ENCODE measurements at places on chromosomes 7 and 10.
A peak's percentile ranks its signal among the peaks of the same experiment; 100 is the strongest.

DNA sequence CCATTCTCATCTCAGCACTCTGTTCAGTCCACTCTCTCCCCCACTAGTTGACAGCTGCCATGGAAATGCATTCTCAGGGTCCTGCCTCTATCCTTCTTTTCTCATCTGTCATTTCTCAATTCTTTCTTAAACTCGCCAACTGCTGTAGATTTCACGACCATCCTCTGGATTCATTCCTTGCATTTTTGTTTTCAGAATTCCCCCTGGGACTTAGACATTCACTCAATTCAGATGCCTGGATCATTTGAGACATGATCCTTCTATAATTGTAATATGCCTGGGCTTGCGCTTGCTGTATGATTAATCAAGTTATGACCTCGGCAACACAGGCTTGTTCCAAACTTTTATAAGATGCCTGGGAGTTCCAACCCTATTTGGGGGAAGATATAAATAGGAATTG lies 104.5 kb downstream of the RAB11FIP2 start:
- no peak overlapping the region for H3K27ac ChIP-seq
- no peaks in the 10 kb centered on the region for H3K27me3 ChIP-seq
- DNase-seq, result no peak

- no peaks in the 10 kb centered on the region for H3K36me3 ChIP-seq
- DNase-seq, result no peak
- H3K27me3 ChIP-seq, result no peaks in the 10 kb centered on the region
- no peak overlapping the region for H3K4me3 ChIP-seq
- H3K4me1 ChIP-seq, result no peaks in the 10 kb centered on the region
- no peak overlapping the region for H3K27ac ChIP-seq
These were observed 53.4 kb upstream of the CAMK2B start for GRCh38 chr7:44378744-44379143.

GRCh38 chr10:78605800-78606350 lies 462.9 kb upstream of the ZMIZ1 start:
- no peaks in the 10 kb centered on the region for H3K4me1 ChIP-seq
- no peak overlapping the region for H3K27ac ChIP-seq
- no peak overlapping the region for H3K4me3 ChIP-seq
- H3K27me3 ChIP-seq, result no peaks in the 10 kb centered on the region
- no peak for DNase-seq

DNA sequence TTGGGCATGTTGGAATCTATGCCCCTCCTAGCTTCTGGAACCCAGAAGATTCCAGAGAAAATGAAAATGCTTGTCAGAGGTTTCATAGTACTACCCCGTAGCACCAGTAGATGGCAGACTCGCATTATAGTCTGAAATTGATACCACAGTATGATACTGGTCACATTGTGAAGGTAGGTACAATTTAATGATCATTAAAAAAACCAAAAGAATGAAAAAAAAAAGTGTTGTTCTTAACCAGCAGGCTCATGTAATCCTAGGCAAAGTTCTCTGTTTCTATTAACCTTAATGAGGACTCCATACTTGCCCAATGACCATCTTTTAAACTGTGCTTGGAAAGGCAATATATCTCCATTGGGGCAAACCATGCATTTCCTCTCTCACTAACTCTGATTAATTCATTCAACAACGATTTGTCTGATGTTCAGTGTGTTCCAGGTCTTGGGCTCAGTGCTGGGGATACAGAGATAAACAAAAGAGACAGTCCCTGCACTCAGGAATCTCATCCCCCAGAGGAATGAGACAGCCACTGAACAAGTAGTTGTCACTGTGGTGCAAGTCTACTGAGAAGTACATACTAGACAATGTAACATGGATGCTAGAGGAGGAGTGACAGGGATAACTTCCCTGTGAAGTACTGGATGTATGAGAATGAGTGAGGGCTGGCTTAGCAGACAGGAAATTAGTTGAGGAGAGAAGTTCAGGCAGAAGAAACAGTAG lies 223.5 kb upstream of the PHYHIPL start:
- no peak overlapping the region for H3K4me3 ChIP-seq
- no peaks in the 10 kb centered on the region for H3K4me1 ChIP-seq
- no peaks in the 10 kb centered on the region for H3K27me3 ChIP-seq
- no peaks in the 10 kb centered on the region for H3K36me3 ChIP-seq
- DNase-seq, result no peak

DNA sequence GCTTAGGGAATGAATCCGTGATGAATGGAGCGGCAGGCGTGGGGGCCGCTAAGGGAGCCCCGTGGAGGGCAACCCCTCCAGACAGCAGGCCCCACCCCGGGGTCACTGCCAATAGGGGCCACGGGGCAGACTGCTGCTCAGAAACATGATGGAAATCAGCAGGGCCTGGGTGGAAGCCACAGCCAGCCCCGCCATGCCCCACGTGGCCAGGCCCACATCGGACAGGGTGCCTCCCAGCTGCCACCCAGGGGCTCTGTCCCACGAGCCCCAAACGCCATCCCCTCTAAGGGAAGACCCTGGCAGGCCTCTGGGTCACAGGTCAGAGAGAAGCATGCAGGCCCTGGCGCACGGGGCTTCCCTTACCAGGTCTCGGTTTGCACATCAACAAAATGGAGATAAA lies 28.4 kb downstream of the TNRC18 start:
- DNase-seq, result no peak
- H3K4me3 ChIP-seq, result no peak overlapping the region
- H3K27me3 ChIP-seq, result no peaks in the 10 kb centered on the region
- H3K36me3 ChIP-seq, result peaks cover 25% of the 10 kb centered on the region
- no peaks in the 10 kb centered on the region for H3K4me1 ChIP-seq

DNA sequence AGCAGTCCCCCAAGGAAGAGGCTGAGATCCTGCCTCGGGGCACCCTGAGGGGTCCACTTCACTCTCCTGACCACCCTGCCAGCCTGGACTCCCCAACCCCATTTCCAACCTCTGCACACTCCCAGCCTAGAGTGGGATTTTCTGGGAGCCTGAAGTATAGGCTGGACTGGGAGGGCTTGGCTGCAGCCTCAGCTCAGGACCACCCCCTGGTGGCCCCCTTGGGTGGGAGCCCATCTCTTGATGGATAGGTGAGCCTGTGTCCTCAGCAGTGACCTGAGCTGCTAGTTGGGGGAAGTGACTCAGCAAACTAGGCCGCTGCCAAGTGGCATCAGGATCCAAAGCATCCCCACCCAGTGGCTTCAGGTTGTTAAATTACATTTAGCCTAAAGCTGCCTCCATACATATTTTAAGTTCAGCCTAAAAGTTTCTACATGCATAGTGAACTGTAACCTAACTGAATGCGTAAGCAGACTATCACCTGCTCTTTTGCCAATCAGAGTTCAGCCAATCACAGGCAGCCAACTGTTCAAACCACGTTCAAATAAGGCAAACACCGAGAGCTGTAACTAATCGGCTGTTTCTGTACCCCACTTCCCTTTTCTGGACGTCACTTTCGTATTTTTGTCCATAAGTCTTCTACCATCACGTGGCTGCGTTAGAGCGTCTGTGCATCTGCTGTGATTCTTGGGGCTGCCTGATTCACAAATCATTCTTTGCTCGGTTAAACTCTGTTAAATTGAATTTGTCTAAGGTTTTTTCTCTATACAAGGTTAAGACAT lies 144.0 kb downstream of the PLPP4 start:
- H3K4me3 ChIP-seq, result no peak overlapping the region
- no peaks in the 10 kb centered on the region for H3K36me3 ChIP-seq
- DNase-seq, result no peak
- no peaks in the 10 kb centered on the region for H3K4me1 ChIP-seq

GRCh38 chr7:106812027-106812643 lies 52.9 kb upstream of the PIK3CG start:
- no peak overlapping the region for H3K27ac ChIP-seq
- H3K4me1 ChIP-seq, result no peaks in the 10 kb centered on the region
- H3K27me3 ChIP-seq, result no peaks in the 10 kb centered on the region
- no peak overlapping the region for H3K4me3 ChIP-seq

DNA sequence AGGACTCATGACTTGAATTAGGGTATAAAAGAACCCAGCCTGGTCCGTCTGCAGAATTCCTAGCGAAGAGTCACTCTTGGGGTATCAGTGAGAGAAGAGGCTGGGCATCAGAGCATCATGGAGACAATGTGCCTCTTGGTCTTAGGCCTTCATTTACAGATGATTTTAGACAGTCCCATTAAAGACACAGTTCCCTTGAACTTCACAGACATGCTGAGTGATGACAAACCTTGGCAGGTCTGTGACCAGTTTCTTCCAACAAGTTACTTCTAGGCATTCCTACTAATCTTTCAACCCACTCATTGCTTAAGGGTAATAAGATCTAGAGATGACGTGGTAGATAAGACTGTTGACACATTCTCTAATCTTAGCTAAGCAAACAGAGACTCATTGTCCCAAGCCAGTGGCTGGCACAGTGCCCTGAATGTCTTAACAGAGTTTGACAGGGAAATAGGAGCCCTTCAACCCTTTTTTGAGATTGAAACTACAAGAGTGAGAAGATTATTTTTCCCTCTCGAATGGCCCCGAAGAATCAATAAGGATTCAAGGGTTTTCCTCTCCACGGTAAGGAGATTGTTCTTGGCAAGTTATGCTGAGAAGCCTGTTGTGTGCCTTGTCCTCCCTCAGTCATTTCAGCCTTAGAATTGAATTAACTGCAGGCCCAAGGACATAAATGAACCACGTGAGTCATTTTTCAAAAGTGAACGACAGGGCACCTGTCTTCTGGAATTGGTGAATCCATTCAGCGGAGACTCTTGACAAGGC lies 281.1 kb downstream of the CCDC3 start:
- peak overlapping the region; percentile 30 for H3K27ac ChIP-seq
- DNase-seq, result peak; percentile 86
- no peaks in the 10 kb centered on the region for H3K36me3 ChIP-seq
- H3K4me1 ChIP-seq, result peaks cover 17% of the 10 kb centered on the region
- no peaks in the 10 kb centered on the region for H3K27me3 ChIP-seq

DNA sequence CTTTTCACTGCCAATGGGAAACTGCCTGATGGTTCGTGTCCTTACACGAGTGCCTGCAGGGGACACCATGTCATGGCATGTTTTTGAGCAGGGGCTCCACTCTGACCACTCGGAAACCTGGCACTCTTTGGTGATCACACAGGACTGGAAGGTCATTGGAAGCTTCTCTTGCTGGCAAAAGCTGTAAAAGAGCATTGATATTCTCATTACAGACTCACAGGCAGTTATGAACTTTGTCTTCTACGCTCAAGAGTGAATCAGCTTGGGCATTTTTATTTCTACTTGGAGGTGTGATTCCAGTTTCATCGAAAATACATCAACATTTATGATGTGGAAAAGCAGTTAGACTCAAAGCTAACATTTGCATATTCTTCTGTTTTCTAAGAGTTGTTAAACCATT lies 238.7 kb downstream of the THSD7A start:
- DNase-seq, result no peak
- no peaks in the 10 kb centered on the region for H3K27me3 ChIP-seq
- peaks cover 16% of the 10 kb centered on the region for H3K4me1 ChIP-seq
- H3K4me3 ChIP-seq, result no peak overlapping the region
- no peak overlapping the region for H3K27ac ChIP-seq

GRCh38 chr7:42479816-42480633 lies 243.0 kb upstream of the GLI3 start:
- no peaks in the 10 kb centered on the region for H3K4me1 ChIP-seq
- H3K4me3 ChIP-seq, result no peak overlapping the region
- no peaks in the 10 kb centered on the region for H3K27me3 ChIP-seq
- DNase-seq, result no peak

DNA sequence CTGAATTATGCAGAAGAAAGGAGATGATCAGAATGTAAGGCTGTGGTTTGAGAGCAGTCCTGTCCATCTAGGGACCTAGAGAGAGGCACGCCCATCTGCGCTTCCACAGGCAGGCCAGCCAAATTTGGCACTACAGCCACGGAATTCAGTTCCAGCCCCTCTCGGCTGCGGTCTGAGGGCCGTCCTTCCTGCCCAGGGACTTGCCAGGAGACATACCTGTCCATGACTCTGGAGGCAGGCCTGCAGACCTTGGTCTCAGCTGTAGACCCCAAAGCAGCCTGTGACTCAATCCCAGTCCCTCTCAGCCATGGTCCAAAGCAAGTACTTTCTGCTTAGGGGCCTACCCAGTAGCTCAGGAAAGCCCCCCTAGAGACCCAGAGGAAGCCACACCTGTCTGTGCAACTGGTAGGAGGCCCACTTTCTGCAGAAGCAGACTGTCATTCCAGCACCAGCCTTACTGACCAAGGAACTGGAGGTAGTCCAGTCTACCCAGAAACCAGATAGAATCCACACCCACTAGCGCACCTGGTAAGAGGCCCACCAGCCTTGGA lies 720.9 kb downstream of the PARD3 start:
- no peaks in the 10 kb centered on the region for H3K36me3 ChIP-seq
- H3K4me3 ChIP-seq, result no peak overlapping the region
- H3K27me3 ChIP-seq, result no peaks in the 10 kb centered on the region
- no peaks in the 10 kb centered on the region for H3K4me1 ChIP-seq
- DNase-seq, result no peak
- H3K27ac ChIP-seq, result no peak overlapping the region

- no peaks in the 10 kb centered on the region for H3K36me3 ChIP-seq
- no peak overlapping the region for H3K27ac ChIP-seq
- H3K4me1 ChIP-seq, result no peaks in the 10 kb centered on the region
- no peaks in the 10 kb centered on the region for H3K27me3 ChIP-seq
These were observed 78.1 kb downstream of the CXCL12 start for GRCh38 chr10:44306762-44307161.

GRCh38 chr10:29541422-29542210 lies 93.2 kb downstream of the SVIL start:
- H3K36me3 ChIP-seq, result no peaks in the 10 kb centered on the region
- H3K4me1 ChIP-seq, result peaks cover under 1% of the 10 kb centered on the region
- H3K4me3 ChIP-seq, result no peak overlapping the region
- no peak overlapping the region for H3K27ac ChIP-seq
- DNase-seq, result no peak

DNA sequence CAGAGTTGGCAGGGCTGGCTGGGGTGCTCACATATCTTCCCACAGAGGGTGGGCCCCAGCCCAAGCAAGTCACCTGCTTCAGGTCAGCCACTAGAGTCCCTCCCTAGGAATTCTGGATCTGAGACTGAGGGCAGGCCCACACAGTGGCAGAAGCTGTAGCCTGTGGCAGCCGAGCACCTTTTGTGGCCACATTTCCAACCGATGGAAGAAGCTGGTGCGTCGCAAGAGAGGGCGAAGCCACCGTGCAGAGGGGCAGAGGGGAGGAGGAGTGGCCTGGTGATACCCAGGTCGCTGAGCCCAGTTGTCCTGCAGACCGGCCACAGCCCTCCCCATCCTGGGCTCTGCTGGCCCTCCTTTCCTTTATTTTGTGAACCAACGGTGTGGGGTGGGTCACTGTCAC lies 5.3 kb downstream of the POLM start:
- H3K4me3 ChIP-seq, result no peak overlapping the region
- H3K4me1 ChIP-seq, result no peaks in the 10 kb centered on the region
- H3K27me3 ChIP-seq, result no peaks in the 10 kb centered on the region

- no peak overlapping the region for H3K27ac ChIP-seq
- no peak overlapping the region for H3K4me3 ChIP-seq
- H3K36me3 ChIP-seq, result no peaks in the 10 kb centered on the region
- DNase-seq, result no peak
These were observed 105.7 kb downstream of the NEURL1 start for GRCh38 chr10:103599211-103599610.

- H3K27ac ChIP-seq, result no peak overlapping the region
- no peaks in the 10 kb centered on the region for H3K36me3 ChIP-seq
- DNase-seq, result no peak
These were observed 27.4 kb downstream of the RELN start for GRCh38 chr7:103962070-103962469.

All from pancreas (tissue), 10 donors.